ENCODE measurements at places on chromosomes 3 and 15.

DNA sequence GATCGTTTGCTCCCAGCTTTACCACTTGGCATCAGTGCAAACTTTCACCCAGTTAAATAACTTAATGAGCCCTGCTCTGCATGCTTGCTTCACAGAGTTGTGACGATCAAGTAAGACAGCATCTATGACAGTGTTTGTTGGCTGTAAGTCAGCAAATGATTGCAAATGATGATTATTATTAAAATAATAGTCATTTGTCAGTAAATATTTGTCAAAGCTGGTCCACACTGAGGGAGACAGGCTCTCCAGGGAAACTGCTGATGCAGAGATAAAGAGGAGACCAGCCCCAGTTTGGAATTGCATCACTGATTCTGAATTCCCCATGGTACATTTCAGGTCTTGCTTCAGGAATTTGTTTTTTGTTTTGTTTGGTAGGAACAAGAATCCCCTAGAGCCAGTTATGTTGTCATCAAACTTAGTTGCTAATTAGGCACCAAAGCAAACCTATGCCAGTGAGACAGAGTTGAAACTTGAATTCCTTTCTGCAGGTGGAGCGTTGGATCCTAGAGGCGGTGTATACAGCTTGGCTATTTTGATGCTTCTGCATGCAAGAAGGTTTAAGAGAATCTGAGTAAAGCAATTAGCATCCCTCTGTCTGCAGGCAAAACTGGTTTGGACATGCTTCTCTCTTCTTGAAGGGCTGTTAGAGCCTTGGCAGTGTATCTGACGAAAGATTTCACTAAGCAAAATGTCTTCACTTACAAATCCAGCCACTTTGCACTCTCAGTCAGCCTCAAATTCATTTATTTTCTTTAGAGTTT lies 338.6 kb upstream of the TPRG1 start:
- DNase-seq, result no peak

GRCh38 chr3:156298014-156298413 lies 177.6 kb downstream of the KCNAB1 start:
- DNase-seq, result no peak

- no peak for DNase-seq
These were observed 126.3 kb upstream of the NANOGP8 start for GRCh38 chr15:35211240-35211902.

DNA sequence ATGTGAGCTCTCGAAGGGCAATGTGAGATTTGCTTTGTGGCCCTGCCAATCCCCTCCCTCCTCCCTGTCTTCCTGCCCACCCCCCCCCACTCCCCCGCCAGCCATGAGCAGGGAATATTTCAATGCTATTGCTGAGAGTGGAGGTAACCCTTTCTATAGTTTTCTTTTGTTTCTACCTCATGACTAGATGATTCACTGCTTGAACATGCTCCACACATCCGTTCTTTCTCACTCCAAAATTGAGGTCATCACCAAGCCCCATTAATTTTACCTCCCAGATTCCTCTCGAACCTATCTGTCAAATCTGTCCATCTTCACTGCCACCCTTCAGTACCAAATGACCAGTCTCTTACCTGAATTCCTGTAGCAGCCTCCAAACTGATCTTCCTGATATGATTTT lies 12.2 kb downstream of the ZNF774 start:
- no peak for DNase-seq

DNA sequence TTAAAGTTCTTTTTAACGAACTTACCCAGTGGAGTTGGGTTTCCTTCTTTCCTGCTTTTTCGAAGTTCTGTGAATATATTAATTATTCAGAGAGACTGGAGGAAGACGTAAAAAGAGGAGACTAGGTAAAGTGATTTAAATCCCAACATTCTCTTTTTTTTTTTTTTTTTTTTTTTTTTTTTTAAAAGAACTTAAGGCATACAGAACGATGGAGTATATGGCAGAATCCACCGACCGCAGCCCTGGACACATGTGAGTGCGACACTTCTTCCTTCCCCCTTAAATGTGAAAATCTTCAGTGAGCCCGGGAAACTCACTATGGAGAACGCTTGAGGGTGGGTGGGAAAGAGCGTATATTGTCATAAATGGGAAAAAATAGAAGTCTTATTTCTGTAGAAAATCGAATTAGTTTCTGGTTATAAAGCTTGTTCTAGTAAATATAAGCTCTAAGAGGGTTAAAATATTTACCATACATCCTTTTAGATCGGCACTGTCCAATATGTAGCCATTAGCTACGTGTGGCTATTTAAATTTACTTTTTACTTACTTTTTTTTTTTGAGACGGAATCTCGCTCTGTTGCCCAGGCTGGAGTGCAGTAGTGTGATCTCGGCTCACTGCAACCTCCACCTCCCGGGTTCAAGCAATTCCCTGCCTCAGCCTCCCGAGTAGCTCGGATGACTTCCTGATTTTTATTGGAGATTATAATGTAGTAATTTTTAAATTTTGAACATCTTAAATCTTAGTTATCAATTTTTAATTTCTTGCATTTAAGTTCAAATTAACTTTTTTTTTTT lies 892 bp downstream of the NMD3 start:
- DNase-seq, result no peak

DNA sequence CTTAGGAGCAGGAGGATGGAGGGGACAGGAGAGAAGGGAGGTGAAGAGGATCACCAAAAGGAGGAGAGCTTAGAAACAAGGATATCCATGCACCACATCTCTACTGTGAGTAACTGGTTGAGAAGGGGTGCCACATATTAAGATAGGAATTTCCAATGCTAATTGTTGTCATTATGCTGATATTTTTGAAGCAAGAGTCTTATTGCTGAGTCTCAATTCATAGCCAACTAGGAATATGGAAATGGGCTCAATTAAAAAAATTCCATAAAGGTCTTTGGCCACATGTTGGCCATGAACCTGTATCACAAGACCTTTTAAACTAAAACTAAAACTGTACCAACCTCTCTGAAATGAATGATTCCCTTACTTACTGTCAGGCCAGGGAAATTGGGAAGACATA lies 642.6 kb downstream of the MAGI1 start:
- no peak for DNase-seq

DNA sequence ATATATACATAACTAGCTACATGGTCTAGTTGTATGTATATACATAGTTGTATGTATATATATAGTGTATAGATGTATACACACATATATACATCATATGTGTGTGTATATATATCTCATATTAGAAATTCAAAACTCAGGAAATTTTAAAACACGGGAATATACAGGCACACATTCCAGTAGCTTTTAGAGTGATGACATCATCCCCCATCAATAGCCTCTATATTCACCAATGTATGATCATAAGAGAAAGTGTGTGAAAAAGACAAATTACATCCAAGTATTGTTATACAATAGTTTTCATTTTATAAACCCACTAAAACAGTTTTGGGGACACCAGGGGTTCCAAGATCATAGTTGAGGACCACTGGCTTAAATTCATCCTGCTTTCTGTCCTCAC lies 23.0 kb downstream of the SCN10A start:
- DNase-seq, result no peak

DNA sequence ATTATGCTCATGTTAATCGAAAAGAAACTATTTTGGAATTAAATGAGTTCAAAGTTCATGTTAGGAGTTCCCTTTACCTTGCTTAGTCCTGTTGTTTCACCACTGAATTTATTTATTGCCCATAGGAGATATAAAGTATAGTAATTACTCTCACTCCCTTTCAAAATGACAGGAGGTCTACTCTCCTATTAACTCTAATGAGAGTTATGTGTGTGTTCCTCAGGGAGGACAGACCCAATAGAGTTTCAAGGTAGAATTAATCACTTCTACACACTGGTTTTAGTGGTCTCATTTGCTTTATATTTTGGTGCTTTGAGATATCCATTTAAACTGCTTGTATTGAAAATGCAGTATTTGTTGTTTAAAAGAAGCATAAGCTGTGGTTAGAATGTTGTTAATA lies 398.9 kb downstream of the NLGN1 start:
- DNase-seq, result no peak

GRCh38 chr3:102712896-102713295 lies 278.1 kb downstream of the ZPLD1 start:
- DNase-seq, result no peak

DNA sequence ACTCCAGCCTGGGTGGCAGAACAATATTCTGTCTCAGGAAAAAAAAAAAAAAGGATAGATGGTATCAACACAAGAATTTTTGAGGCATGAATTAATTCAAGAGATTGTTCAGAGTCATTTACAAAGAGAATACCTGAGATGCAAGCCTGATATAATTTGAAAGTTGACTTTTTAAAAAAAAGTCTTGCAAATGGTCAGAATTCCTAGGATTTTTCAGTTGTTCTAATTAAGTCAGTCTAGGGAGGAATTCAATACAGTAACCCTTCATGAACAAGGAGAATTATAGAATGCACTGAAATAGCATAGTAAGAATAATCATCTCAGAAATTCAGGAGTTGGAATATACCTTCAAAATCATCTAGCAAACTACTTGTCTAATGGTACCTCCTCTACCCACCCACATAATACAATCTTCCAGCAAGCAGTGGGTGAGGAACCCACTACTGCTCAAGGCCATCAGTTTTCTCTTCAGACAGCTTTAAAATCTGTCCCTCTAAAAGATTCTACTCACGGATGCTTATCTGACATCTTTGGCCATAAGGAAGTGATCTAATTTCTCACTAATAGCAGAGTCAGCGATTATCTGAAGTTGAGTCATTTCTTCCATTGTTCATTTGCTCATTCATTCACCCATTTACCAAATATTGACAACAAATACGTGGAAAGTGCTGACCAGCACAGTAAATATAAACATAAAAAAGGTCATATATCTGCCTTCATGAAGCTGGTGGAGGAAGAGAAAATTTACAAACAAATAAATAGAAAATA lies 159.6 kb downstream of the GREM1 start:
- no peak for DNase-seq

DNA sequence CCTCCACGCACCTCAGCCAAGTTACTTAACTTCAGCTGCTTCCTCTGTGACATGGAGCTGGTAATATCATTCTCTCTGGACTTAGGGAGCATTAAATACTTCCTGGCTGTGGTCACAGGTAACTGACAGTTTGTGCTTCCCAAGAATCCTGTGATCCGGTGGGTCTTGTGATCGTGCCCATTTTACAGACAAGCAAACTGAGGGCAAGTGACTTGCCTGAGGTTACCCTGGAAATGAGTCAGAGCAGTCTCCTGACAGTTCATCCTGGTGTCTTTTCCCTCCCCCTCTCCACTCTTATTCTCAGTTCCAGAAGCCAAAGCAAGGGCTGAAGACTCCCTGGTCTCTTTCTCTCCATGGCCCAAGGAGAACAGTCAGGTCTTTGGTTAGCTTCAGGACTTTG lies 35.9 kb downstream of the ACAN start:
- no peak for DNase-seq

DNA sequence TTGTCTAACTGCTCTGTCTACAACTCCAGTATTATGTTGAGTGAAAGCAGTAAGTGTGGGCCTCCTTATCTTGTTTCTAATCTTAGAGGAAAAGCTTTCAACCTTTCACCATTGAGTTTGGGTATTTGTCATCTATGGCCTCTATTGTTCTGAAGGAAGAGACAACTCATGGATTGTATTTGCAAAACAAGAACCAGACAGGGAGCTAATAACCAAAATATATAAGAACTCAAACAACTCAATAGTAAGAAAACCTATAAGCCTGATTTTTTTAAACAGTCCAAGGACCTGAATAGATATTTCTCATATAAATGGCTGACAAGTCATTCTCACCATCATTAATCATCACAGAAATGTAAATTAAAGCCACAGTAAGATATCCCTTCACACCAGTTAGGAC lies 113.0 kb downstream of the TAFA4 start:
- no peak for DNase-seq

- peak; percentile 60 for DNase-seq
These were observed 146.2 kb downstream of the KLF13 start for GRCh38 chr15:31472636-31473384.

- DNase-seq, result peak; percentile 7
These were observed 9.2 kb downstream of the FAM162A start for GRCh38 chr3:122392868-122393844.

DNA sequence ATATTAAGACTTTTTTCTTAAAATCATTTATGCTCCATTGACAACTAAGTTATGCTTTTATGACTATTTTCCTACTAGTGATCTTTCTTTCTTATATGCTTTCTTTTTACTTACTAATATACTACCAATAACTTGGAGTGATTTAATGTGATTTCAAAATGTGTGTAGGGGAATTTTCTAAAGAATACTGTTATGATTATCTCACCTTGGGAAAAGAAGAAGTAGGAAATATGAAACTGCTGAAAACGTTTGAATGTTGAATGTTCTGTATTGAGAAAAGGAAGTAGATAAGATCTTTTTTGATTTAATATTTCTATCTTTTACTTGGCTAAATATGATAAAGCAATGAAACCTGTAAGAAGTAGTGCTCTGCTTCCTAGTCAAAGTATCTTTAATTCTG lies 7.8 kb upstream of the CD200R1 start:
- no peak for DNase-seq

DNA sequence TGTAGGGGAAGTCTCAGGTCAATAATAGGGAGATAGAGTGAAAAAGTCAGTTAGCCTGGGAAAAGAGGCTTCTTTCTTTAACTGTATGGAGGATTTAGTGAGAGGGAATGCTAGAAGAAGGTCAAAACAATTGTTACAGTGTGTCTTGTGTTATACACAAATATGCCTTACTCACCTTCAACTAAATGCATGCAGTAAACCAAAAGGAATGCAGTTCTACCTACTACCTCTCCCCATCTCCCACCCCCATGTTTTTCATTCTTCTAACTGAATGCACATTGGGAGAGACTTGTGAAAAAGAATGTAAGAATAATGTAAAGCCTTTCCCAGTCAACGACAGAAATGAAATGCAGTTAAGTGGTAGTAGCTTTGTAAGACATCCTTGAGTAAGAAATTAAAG lies 33.8 kb downstream of the CCDC66 start:
- no peak for DNase-seq

DNA sequence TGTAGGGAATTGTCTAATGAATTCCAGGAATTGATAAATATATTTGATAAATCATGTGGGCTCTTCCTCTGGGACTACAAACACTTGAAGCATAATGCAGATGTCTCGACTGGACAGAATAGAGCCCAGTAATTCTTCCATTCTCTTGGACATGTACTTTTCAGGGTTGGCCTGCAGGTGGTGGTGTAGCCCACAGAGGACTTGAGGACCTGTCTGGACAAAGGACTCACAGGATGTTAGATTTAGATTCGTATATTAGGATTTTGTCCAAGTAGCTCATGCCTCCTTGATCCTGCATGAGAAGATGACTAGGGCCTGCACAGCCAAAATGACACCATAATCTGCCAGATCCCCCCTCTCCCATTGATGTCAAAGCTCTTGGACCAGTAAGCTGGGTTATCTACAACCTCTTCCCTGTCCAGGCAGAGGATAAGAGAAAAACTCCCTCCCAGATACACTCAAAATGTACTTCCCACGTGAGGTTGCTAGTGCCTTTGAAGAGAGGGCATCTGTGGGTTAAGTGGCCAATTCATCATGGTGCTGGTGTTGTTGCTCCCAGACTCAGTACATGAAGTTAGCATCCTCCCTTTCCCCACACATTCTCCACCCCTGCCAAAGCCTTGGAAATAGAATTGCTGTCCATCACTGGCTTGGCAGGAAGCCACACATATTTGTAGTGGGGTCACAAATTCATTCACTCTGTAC lies 88.6 kb upstream of the ZNF280D start:
- peak; percentile 47 for DNase-seq
